NCI-H1105 (cell line): ENCODE measurements at places on chromosomes 3 and 15.

DNA sequence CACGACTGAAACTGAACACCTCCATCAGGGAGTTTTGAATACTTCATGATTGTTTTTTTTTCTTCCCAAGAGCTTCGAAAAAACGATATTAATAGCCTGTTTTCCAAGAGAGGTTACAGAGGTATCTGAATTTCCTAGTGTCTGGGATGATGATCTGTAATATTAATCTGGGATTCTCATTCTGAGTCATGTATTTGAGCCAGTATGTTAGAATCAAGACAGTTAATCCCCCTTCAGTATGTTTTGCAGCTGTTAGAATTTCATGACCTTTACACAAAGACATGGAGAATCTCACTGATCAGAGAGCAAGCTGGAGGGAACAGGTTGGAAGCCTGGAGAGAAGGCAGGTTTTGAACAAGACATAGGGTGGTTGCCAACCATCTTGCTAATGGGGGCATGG is 234.5 kb upstream of the GAP43 start:
- DNase-seq, result no peak

- DNase-seq, result no peak
Observed at GRCh38 chr3:64417816-64418215, 192.6 kb upstream of the PRICKLE2 start.

DNA sequence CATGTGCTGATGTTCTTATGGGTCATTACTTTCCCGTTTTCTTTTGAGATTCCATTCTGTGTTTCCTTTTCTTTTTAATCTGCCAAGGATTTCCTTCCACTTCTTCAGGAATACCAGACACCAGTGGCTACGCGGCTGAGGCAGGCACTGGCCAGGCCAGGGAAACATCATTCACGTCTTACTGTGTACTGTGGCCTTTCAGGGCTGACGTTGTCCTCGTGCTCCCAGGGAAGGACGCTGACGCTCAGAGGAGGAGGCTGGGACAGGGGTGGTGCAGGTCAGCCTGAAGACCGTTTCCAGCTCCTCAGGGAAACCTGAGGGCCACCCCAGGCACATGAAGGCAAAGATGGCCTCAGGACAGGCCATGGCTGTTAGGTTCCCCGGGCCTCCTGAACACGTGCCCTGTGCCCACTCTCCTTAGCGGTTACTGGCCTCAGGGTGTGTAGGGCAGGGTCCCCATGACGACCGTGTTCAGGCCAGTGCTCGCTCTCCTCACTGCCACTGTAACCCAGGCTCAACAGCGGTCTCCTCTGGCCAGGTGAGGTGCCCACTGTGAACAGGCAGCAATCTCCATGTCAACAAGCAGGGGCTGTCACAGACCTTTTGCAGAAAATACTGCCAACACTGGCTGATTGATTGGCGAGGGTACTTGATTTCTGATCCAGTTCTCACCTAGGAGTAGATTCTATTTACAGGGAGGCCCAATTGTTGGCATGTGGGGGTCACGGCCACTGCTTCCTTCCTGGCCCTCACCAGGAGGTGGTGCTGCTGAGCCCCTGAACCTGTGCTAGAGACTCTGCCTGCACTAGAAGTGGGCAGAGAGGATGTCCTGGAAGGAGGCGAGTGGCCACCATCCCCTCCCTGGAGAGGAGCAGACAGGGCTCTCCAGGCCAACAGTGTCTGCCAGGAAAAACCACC is 169.5 kb downstream of the ATP10A start:
- no peak for DNase-seq

DNA sequence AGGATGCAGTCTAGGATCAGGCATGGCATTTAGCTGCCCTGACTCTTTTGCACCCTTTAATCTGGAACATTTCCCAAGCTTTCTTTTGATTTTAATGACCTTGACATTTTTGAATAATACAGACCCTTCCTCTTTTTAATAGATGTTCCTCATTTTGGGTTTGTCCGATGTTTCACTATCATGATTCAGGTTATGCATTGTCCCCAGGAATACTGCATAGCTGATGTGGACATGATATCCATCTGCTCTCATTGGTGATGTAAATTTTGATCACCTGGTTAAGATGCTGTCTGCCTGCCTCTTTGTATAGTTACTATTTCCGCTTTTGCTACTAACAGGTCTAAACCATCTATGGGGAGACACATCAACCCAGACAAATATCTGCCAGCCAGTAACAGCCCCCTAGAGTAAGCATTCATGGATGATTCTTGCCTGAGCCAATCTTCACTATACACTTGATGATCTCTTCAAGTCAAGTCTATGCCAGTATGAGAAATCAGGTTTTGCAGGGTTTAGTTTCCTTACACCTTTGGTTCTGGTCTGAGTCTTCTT is 50.6 kb upstream of the ULK4 start:
- no peak for DNase-seq

- no peak for DNase-seq
Observed at GRCh38 chr15:73906346-73907034, 19.8 kb upstream of the LOXL1 start.

- no peak for DNase-seq
Observed at GRCh38 chr3:50342813-50343633, 2.4 kb upstream of the RASSF1 start.

GRCh38 chr3:81080608-81081007 is 680.8 kb downstream of the GBE1 start:
- no peak for DNase-seq

- DNase-seq, result no peak
Observed at GRCh38 chr15:32998979-32999672, 195.4 kb downstream of the FMN1 start.

DNA sequence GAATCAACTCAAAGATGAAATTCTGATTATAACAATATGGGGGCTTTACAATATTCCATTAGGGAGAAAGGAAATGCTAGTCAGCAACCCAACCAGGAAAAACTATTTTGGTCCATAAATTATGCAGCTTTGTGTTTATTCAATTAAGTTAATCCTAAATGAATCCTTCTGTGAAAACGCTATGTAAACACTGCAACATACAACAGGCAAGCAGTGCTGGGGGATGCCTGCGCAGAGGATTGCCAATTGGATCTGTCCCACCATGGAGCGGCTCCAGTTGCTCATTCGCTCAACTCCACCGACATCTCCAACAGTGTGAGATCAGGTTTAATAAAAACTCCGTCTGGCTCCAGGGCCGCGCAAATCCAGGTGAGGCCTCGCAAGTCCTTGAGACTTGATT is 290.5 kb upstream of the VEPH1 start:
- no peak for DNase-seq

DNA sequence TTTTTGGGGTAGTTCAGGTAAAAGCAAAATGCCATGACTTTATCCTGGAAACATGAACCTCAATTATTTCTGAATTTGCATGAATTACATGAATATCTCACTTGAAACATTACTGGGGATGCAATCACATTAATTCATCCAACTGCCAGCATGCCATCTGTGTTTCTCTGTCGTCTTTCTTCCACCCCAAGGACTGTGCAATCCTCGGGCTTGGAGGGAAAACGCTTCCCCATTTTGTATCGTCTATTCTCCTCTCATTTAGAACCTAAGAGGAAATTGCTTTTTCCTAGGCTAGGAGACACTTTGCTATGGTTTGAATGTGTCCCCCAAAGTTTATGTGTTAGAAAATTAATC is 109.4 kb downstream of the SQOR start:
- no peak for DNase-seq

DNA sequence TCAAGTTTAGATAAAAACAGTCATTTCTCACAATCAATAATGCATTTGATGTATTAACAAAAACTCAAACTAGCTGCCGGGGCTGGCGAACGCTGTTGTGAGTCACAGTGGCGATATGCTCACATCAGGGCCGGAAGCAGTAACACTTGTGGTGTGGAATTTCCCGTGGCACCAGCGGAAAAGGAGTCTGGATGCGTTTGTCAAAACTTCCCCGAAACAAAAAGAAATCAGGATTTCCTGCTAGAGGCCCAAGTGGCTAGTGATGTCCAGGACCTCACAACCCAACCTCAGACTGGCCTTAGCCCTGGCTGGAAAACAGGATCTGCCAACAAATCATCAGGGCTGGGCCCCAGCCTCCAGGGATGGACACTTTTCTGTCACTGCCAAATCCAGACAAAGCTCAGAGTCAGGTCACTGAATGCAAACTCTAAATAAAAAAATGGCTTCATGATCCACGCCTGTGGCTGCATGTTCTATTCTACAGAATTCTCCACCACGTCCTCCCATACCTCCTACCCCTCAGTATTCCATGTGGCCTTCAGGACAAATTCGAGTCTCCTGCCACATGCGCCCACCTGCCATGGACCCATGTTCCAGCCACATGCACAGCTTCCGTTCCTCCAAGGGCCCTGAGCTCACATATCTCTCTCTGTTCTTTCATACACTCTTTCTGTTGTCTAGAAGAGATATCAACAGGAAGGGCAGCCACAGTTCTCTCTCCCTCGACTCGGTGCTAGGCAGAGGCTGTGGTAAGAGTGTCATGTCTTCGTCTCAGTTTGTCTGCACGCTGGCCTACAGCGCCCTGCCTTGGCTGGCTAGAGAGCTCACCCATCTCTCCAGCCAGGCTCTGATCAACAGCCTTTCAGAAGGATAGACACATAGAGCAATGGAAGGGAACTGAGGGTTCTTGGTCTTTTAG is 35.4 kb downstream of the EHD4 start:
- no peak for DNase-seq

DNA sequence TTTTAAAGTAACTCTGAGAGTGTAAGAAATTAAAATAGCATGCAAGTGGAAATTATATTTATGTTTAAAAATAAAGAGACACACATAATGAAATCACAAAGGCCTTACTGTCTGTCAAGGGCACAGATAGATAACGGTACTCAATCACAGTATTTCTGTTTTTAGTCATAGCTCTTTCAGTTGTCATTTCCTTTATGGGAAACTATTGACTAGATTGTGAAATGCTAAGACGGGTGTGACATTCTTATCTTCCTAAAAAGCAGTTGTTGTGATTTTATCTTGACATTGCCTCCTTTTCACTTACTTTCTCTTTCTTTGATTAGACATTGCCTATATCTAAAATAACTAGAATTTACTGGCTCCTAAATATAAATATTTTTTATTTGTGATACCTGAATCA is 100.1 kb upstream of the PLSCR5 start:
- DNase-seq, result no peak

- no peak for DNase-seq
Observed at GRCh38 chr15:33155691-33156420, 38.7 kb downstream of the FMN1 start.
